ENCODE measurements at places on chromosomes 13 and 19.
A peak's percentile ranks its signal among the peaks of the same experiment; 100 is the strongest.

GRCh38 chr19:48844472-48844871, 8.2 kb upstream of the HSD17B14 start:
- DNase-seq, result no peak

DNA sequence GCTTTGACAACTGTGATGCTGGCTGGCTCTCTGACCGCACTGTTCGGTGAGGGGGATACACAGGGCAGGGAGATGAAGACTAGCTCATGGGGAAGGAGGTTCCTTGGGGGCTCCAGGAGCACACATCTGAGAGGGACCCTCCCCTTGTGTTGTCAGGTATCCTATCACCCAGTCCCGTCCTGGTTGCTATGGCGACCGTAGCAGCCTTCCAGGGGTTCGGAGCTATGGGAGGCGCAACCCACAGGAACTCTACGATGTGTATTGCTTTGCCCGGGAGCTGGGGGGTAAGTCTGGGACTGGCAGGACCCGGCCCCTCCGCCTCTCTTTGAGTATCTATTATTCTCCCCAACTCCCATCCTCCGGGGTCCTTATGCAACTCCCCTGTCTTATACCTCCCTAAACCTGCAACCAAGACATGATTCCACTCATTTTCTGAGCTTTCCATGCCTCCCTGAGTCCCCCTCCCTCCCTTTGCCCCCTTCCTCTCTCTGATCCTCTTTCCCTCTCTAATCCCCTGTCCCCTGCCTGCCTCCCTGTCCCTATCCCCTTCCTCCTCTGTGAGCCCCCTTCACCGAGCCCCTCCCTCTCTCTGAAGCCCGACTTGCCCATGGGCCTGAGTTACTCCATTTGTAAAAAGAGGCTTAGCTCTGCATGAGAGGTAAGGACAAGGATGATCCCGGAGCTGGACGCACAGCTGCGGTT, 12.5 kb downstream of the NCAN start:
- no peak for DNase-seq

DNA sequence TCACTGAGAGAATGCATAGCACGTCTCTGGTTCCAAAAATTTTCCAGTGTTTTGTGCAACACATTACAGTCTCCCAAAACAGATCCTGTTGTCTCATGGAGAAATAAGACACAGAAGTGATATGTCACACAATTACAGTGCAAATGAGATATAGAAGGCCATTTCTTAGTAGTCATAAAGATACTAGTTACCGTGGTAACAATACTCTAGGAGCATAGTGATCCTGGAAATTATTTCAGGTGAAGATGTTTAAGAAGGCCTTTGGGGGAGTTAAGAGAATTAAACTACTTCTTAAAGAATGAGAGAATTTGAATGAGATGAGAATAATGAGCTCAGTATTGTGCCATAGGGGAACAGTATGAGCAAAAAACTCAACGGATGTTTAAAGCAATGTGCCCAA, 628.0 kb upstream of the MIR17HG start:
- DNase-seq, result no peak

GRCh38 chr19:12769689-12770088, 5.7 kb downstream of the HOOK2 start:
- DNase-seq, result no peak

GRCh38 chr13:72763411-72763810, 18.3 kb downstream of the DIS3 start:
- no peak for DNase-seq

- DNase-seq, result no peak
Observed at GRCh38 chr13:99133848-99134247, 66.8 kb upstream of the UBAC2 start.

- peak; percentile 96 for DNase-seq
Observed at GRCh38 chr19:44356383-44357111, at the start of gene ZNF112. ZNF112 (minus strand) TSS chr19:44356680; CDS start chr19:44340539, 16,141 bp downstream.

GRCh38 chr19:5895409-5895808, 8.2 kb downstream of the NDUFA11 start:
- DNase-seq, result no peak

DNA sequence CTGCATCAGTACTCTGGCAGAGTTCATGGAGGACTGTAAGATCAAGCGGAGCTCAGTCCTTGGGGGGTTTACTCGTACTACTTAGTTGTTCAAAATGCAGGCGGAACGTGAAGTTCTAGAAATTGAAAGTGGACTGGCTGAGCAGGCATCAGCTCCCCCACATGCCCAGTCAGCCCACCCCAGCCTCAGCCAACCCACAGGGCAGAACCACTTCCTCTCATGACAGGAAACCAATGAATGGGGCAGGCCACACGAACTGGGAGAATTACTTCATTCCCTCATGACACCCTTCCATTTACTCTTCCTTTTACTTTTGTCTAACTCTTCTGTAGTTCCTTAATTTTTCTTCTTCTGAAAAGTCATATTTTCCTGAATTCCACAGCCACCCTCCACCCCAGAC, 71.9 kb downstream of the FLT1 start:
- DNase-seq, result peak; percentile 87

DNA sequence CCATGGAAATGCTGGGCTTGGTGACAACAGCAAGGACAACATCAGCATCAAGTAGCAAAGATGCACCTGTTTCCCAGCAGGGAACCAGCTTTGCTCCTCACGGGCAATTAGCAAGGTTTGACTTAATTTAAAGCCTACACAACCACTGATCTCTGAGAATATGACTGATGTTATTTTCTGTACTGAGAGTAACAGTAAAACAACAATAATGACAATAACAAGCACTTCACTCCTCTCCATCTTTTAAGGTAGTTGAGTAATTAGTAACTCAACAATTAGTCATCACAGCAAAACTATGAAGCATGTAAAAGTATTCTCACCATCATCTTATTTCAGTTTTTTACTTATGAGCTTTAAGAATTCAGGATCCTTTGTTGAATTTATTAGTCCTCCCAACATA, 37.3 kb downstream of the ENOX1 start:
- no peak for DNase-seq

DNA sequence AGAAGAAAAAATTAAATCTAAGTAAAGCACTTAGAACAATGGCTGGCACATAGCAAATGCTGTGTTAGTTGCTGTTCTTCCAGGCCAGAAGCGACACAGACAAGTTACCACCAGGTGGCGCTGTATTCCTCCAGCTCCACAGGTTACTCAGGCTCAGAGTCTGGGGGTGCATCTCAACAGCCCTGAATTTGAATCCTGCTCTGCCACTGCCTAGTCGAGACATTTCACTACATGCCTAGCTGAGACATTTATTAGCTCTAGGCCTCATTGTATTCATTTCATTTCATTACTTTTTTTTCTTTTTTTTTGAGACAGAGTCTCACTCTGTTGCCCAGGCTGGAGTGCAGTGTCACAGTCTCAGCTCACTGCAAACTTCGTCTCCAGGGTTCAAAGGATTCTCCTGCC, 16.4 kb upstream of the CYP2B6 start:
- peak; percentile 71 for DNase-seq

DNA sequence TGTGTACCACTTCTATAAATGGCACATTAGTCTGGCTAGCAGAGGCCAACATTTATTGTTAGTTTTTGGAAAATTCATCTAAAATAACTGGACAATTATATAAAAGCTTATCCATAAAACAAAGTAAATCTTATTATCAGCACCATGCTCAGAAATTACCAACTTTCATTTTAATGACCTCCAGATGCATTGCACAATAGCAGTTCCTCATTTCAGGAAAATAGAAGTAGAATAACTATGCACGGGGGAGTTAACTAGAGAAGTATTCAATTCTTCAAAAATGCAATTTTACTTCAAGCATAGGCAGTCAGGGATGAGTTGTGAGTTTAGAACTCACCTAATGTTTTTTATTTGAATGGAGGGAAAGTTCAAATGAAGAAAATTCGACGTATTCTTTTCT, 1023.5 kb downstream of the PCDH17 start:
- peak; percentile 67 for DNase-seq

- no peak for DNase-seq
Observed at GRCh38 chr19:41849067-41849466, 4.2 kb downstream of the DMRTC2 start.

GRCh38 chr13:110374431-110375370, 67.6 kb downstream of the COL4A2 start:
- no peak for DNase-seq

- no peak for DNase-seq
Observed at GRCh38 chr19:38596057-38596981, 21.4 kb downstream of the MAP4K1 start.

DNA sequence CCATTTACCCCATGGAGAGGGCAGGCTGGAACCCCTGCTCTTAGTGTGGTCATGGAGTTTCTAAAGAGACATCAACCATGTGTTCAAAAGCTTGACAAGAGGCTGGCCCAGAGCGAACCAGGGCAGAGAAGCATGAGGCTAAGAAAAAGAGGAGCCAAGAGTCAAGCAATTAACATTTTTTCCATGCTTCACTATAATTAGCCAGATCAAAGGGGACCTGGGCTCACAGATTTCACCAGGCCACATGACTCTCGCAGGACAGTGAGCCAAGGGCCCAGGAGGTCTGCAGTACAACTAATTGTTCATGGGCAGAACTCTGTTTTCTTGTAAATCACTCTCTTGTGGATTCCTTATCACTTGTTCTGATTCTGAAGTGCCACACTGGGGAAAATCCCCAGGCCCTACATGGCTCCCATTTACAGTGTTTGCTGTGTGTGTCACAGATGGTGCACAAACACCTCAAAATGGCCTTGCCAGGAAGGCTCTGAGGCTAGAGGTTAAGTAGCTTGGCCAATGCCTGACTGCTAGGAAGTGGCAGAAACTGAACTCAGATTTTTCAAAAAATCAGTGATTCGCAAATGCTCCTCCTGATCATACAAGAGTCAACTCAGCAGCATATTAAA, 101.2 kb downstream of the LHFPL6 start:
- DNase-seq, result no peak

DNA sequence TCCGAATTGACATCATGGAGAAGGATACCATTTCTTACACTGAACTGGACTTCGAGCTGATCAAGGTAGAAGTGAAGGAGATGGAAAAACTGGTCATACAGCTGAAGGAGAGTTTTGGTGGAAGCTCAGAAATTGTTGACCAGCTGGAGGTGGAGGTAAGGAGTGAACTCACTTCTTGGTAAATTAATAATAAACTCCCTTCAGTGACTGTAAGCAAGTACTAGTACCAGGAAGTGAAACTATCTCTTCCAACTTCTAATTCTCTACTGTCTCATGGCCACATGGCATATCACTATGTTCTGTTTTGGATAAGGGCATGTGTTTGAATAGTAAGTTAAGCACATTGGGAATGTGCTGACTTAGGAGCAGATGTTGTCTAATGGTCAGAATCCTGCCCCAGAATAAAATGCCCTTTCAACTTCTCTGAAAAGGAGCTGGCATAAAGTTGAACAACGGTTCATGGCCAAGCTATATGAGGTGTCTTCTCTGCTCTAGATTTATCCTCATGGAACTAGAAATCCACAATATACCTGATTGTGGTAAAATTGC, 13.4 kb downstream of the OLFM4 start:
- no peak for DNase-seq

DNA sequence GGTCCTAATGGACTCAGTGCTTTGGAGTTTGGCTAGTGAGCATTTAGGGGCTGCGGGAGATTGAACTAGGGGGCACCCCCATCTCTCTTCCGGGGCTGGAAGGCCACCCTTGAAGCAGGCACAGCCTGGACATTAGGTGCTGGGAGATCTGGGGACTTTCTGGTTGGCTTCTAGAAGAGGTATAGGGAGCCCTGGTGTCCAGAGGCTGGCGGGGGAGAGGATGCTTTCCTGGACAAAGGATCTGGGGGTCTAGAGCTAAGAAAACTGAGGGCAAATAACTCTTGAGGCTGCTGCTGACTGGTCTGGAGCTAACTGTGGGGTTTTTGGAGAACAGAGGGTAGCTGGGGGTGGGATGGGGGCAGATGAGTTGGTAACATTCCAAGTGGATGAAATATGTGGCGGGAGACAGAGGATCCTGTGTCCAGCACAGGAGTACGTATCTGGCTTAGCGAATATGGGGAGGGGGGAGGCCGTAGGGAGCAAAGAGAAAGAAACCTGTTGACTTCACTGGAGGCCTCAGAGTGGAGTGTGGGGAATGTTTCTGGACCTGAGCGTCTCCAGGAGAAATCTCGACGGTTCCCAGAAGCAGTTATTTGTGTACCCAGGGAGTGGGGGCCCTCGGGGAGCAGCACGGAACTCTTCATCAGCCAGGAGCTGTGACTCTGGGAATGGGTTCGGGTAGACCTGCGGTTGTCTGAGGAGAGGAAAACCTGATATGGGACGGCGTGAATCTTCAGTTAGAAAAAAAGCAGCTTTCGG, 1.4 kb downstream of the HNRNPUL1 start:
- no peak for DNase-seq

GRCh38 chr13:63700350-63700749, 2284.7 kb upstream of the PCDH20 start:
- DNase-seq, result no peak

Data from KBM-7 (cell line).